ELR (cell line): ENCODE measurements at places on chromosomes 2 and 18.
A peak's percentile ranks its signal among the peaks of the same experiment; 100 is the strongest.

DNA sequence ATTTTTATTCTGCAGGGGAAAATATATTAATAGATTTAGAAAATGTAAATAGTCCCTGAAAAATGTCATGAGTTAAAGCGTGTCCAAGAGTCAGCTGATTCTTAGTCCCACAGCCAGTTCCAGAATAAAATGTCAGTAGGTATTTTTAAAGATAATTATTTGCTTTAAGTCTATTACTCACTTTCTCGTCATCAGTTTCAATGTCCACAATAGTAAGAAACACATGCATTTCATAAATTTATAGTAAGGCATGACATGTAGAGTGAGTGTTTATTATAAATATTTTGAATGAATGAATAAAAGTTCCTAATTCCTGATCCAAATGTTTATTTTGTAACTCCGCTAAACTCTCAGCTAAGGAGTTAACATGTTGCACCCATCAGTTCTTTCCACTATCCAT is 1044.0 kb upstream of the PIK3C3 start:
- peak; percentile 52 for DNase-seq

- DNase-seq, result no peak
Observed at GRCh38 chr2:205387350-205388055, 294.8 kb upstream of the NRP2 start.

GRCh38 chr2:12087671-12088380 is 341.4 kb downstream of the LPIN1 start:
- DNase-seq, result peak; percentile 95

DNA sequence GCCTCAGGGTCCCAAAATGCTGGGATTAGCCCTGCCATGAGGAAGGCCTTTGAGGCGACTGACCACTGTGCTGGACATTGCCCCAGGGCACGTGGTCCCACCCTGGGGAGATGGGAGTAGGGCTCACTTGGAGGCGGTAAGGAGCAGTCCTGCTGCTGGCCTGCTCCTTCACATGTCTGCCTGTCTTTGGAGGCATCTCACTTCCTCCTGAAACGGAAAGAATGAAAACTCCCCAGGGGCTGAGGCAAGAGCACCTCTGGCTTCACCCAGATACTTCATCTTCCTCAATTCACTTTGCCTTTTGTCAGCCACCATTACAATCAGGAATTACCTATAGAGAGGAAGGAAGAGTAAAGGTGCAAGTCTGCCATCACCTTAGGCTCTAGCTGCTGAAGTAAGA is 59.9 kb upstream of the GATA6 start:
- DNase-seq, result no peak

DNA sequence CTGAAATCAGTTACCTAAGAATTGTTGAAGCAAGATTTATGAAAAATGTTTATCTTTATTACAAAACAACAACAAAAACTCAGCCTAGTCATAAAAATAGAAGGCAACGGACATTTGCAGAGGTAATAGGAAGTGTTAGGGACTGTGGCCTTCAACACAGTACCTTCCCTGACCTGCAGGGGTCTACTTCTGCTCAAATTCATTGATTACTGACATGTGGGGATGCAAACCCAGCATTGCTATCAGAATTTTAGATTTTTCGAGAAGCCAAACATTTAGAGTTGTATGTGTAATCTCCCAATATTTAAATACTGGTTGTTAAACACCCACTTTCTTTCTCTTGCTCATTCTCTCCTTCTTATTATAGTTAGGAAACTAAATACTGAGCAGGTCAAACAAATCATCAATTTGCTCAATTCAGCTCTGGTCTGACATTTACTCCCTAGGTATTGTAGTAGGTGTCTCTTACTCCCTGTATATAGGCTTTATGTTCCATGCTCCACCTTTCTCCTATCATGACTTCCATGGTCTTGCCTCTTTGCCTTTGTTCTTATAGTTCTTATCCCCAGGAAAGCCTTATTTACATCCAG is 198.5 kb downstream of the UBE2E3 start:
- DNase-seq, result peak; percentile 43

GRCh38 chr2:10382354-10383061 is 65.6 kb downstream of the ODC1 start:
- no peak for DNase-seq

GRCh38 chr2:23386339-23387220 is 1.6 kb downstream of the KLHL29 start:
- DNase-seq, result peak; percentile 16

DNA sequence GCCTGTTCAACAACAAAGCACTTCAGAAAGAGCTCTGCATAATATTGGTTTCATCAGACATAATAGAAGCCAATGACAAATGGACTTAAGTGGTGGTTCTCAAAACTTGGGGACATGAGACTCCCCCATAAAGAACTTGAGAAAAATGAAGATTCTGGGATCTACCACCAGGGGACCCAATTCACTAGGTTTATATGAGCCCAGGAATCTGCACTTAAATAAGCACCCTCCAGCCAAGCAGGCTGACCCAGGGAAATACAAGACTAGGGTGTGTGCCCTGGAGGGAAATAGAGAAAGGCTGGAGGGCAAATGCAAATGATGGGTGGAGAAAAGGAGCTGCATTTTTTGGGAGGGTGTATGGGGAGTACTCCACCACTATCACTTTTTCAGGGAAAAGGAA is 52.5 kb downstream of the SATB2 start:
- peak; percentile 57 for DNase-seq

DNA sequence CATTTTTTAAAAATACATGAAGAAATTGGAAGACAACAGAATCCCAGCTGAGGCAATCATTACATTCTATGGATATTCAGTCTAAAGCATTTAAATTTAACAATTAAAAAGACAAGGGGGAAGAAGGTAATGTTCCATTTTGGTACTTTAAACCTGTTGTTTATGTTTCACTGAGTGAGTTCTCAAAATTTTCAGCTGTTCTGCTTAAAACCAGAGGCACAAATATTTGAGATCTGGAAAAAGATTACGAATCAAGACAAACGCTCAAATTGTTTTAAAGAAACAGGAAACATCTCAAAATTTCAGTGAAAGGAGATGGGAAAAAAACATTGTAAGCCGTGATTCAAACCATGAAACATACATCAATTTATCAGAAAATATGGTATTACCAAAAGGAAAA is 656.2 kb upstream of the CHAC2 start:
- DNase-seq, result no peak

DNA sequence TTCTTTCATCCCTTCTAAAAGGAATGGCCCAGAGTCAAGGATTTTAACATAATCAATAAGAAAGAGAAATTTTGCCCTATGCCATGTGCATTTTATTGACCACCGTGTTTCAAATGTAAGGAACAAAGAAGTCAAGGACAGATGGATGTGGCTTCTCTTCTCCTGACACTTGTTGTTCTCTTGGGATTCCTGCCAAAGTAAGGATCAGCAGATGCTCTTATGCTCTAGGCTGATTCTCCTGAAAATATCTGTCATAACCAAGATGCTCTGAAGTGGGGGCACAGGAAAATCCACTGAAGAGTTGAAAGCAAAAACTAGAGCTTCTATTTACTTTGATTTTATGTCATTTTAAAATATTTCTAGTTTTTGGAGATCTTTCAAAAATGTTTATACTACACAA is 72.9 kb upstream of the SYT4 start:
- DNase-seq, result no peak

- DNase-seq, result no peak
Observed at GRCh38 chr18:37381554-37381953, 184.0 kb downstream of the CELF4 start.

DNA sequence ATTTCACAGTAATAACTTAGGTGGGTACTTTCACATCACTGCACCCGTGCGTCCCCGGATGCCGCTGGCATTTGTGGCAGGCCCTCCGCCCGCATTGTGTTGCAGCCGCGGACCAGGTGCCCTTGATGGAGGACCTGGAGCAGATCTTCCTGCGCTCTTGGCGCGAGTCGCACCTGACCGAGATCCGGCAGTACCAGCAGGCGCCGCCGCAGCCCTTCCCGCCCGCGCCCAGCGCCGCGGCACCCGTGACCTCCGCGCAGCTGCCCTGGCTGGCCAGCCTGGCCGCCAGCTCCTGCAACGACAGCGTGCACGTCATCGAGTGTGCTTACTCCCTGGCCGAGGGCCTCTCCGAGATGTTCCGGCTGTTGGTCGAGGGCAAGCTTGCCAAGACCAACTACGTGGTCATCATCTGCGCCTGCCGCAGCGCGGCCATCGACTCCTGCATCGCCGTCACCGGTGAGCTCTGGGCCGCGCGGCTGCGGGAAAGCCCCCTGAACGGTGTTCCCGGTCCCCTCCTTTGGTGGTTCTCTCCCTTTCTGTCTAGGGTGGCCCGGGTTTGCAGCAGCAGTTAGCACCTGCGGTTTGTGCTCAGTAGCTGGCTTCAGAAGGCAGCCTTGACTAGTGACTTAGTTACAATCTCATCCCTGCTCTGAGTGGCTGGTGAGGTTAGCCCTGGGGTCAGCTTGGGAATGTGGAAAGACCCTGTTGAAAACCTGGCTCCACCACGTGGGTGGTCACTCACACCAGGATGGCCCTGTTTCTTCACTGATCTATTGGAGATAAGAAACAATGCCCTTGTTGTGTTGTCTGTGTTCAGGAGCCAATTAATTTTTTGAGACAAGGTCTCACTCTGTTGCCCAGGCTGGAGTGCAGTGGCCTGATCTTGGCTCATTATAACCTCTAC is 59.1 kb downstream of the GREB1 start:
- DNase-seq, result no peak

GRCh38 chr2:188909036-188909435 is 65.1 kb upstream of the COL3A1 start:
- DNase-seq, result peak; percentile 51

DNA sequence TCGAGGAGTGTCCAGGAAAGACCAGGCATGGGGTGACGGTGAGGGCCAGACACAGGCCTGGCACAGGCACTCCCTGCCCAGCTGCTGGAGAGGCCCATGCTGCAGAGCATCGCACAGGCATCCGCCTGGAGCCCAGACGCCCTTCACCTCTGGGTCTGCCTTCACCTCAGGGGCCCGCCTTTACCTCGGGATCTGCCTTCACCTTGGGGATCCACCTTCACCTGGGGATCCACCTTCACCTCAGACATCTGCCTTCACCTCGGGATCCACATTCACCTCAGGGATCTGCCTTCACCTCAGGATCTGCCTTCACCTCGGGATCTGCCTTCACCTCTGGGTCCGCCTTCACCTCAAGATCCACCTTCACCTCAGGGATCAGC is 7.7 kb downstream of the KIF1A start:
- DNase-seq, result no peak

DNA sequence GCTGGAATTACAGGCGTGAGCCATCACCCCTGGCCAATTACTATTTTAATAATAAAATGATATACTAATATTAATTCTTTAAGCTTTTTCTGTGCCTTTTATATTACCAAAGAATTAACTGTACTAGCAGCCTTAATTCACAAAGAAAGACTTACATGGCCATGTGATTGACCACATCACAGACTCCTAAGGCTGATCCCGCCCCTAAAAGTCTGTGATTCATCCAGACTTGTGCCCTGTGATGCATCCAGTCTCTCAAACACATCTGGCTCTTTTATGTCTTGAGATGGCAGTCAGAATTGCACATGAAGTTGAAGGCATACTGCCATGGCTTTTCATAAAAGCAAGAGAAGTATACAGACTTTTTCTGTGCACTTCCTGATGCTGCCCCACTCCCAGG is 91.7 kb downstream of the DTNA start:
- DNase-seq, result peak; percentile 34

DNA sequence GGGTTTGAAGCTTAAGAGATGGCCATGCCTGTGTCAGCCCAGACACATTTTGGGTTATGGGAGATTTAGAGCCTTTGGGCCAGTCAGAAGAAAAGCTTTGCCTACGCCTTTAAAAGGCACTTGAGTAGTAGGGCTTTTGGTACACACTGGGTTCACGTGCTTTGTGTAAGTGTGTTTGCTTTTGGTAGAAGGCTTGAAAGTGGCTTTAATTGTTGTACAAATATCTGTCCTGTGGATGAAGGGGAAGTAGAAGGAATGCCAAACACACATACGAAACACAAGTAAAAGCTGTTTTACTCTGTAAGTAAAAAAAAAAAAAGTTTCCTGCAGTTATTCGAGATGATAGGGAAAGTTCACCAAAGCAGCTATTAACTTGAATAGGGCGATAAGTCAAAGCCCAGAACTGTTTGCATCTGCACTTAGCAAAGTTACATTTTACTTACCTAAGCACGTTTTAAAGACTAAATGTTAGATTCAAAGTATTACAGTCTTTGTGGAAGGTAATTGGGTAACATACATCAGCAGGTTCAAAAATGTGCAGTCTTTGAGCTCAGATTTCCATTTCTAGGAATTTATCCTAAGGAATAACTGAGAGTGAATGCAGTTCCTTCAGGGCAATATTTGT is 75.4 kb downstream of the STK25 start:
- no peak for DNase-seq

DNA sequence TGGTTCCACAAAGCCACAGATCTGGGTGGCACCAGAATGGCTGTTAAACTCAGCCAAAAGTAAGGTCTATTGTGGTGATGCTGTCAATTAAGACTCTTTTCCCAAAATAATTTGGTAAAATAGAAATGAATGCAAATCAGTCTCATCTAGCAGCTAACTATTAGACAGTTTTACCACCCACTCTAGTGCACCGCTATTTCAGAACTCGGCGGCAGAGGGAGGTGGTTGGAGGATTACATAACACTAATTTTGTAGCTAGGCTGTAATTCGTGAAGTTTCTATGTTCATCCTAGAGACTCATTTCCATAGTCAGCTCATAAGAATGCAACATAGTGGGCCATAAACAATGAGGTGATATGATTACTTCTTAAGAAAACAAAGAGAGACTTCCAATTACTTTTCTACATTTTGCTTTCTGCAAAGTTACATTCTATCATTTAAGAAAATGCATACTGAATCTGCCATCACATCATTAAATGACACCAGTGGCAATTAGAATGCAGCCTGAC is 413.8 kb downstream of the FBXO15 start:
- no peak for DNase-seq
